Breast epithelium (tissue), 4 donors: ENCODE measurements at places on chromosomes 7 and 10.
A peak's percentile ranks its signal among the peaks of the same experiment; 100 is the strongest.

GRCh38 chr10:23693925-23694324, 255.1 kb downstream of the OTUD1 start:
- peaks cover 15% of the 10 kb centered on the region for H3K4me1 ChIP-seq
- H3K27ac ChIP-seq: no peak overlapping the region
- no peaks in the 10 kb centered on the region for H3K36me3 ChIP-seq
- peaks cover 40% of the 10 kb centered on the region for H3K27me3 ChIP-seq
- H3K4me3 ChIP-seq: no peak overlapping the region

- peak overlapping the region; percentile 96 for H3K27ac ChIP-seq
- DNase-seq: no peak
Measured at GRCh38 chr10:63268149-63268797, 135.1 kb downstream of the NRBF2 start.

GRCh38 chr10:24363070-24363469, 154.1 kb downstream of the KIAA1217 start:
- H3K36me3 ChIP-seq: no peaks in the 10 kb centered on the region
- no peak overlapping the region for H3K27ac ChIP-seq

GRCh38 chr7:92133737-92134270, 473 bp downstream of the CYP51A1 start:
- no peaks in the 10 kb centered on the region for H3K4me1 ChIP-seq
- H3K27ac ChIP-seq: peak overlapping the region; percentile 97
- peak overlapping the region; percentile 84 for H3K4me3 ChIP-seq
- no peaks in the 10 kb centered on the region for H3K27me3 ChIP-seq

DNA sequence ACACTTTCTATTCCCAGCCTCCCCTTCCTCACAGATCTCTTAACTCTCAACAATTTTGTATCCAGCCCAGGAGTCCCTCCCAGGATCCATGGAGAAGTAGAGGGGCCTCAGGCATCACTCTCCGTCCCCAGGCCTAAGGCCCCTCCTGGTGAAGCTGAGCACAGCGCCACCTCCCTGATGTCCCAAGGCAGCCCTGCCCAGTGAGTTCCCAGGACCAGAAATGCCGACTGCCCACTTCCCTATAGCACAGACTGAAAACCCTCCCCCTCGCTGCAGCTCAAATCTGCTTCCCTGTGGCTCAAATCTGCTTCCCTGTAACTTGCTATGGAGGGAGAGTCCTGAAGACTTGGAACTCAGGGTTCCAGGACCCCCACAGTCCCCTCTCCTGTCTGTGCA, 35.6 kb downstream of the YKT6 start:
- H3K27me3 ChIP-seq: no peaks in the 10 kb centered on the region
- no peak overlapping the region for H3K4me3 ChIP-seq
- H3K4me1 ChIP-seq: no peaks in the 10 kb centered on the region
- no peak overlapping the region for H3K27ac ChIP-seq
- DNase-seq: no peak
- no peaks in the 10 kb centered on the region for H3K36me3 ChIP-seq

DNA sequence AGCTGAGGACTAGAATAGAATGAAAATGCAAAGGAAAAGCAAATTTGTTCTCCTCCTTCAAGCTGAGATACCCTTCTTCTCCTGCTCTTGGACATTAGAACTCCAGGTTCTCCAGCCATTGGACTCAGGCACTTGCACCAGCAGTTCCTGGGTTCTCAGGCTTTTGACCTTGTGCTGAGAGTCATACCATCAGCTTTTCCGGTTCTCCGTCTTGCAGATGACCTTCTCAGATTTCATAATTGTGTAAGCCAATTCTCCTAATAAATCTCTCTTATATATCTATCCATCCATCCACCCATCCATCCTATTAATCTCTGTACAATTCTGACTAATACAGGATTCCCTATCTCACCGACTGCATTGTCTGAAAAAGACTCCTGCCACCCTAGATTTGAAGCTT, 108.3 kb downstream of the AHR start:
- no peaks in the 10 kb centered on the region for H3K27me3 ChIP-seq
- no peak overlapping the region for H3K4me3 ChIP-seq
- no peaks in the 10 kb centered on the region for H3K4me1 ChIP-seq
- no peaks in the 10 kb centered on the region for H3K36me3 ChIP-seq

DNA sequence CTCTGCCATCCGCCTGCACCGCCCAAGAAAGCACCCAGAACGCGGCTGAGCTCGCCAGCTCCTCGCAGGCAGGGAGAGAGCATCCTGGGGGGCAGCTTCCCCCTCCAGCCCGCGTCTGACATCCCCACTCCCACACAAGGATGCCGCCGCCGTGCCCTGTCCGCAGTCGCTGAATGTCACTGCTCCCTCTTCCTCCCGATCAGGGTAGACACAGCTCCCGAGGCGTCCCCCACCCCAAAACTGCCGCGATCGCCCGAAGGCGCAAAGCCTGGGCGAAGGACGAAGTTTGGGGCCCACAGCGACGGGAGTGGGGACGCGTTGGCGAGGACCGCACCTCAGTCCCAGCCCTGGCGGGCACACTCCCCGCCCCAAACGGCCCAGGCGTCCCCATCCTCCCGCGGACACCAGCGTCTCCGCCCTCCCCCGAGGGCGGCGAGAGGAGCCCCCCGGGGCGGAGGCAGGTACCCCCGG, 1.5 kb upstream of the KAT6B start:
- no peaks in the 10 kb centered on the region for H3K27me3 ChIP-seq
- H3K4me1 ChIP-seq: no peaks in the 10 kb centered on the region

- DNase-seq: no peak
- H3K4me1 ChIP-seq: no peaks in the 10 kb centered on the region
- H3K4me3 ChIP-seq: no peak overlapping the region
- no peaks in the 10 kb centered on the region for H3K27me3 ChIP-seq
- no peak overlapping the region for H3K27ac ChIP-seq
Measured at GRCh38 chr7:90081621-90082020, 72.6 kb upstream of the STEAP1 start.

DNA sequence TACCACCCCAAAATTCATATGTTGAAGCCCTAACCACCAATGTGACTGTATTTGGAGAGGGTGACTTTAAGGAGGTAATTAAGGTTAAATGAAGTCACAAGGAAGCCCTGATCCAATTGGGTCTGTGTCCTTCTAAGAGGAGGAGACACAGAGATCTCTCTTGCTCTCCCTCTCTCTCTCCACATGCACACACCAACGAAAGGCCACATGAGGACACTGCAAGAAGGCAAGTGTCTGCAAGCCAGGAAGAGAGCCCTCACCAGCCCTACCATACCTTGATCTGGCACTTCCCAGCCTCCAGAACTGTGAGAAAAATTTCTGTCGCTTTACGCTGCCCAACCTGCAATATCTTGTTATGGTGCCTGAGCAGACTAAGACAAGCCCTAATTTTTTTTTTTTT, 56.0 kb upstream of the NEBL start:
- no peaks in the 10 kb centered on the region for H3K36me3 ChIP-seq
- H3K4me3 ChIP-seq: no peak overlapping the region
- no peaks in the 10 kb centered on the region for H3K27me3 ChIP-seq
- no peak overlapping the region for H3K27ac ChIP-seq
- no peak for DNase-seq
